ENCODE measurements at places on chromosomes 11 and 22.

DNA sequence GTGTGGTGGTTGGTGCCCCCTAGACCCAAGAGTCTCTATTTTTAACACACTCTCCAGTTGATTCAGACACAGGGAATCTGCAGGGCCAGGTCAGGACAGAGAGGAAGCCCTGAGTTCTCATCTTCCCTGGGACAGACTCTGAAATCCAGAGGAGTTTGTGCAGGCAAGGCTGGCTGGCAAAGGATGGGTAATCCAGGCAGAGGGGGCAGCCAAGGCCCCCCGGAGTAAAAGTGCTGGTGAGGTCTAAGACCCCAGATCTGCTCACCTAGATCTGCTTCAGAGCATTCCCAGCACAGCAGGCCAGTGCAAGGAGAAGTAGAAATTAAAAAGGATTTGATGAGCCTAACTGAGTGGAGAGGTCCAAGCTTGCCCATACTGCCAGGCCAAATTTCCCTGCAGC lies 40.6 kb upstream of the MN1 start:
- DNase-seq = no peak

GRCh38 chr11:35893796-35894475 lies 49.9 kb upstream of the LDLRAD3 start:
- no peak for DNase-seq

DNA sequence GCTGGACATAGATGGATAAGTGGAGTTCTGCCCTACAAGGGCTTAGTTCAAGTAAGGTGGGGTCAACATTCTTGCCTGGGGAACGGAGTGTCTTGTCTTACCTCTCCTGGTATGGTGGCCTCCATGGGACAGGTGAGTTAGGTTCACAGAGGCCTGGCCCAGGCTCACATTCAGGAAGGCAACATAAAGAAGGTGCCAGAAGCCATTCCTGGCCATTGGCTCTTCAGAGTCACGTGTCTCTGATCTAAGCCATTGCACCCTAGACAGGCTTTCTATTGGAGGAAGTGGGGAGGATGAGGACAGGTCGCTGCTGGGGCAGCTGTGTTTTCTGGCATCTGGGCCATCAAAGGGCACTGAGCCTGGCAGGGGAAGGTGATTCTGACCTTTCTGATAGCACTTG lies 14.8 kb downstream of the LMO2 start:
- no peak for DNase-seq

DNA sequence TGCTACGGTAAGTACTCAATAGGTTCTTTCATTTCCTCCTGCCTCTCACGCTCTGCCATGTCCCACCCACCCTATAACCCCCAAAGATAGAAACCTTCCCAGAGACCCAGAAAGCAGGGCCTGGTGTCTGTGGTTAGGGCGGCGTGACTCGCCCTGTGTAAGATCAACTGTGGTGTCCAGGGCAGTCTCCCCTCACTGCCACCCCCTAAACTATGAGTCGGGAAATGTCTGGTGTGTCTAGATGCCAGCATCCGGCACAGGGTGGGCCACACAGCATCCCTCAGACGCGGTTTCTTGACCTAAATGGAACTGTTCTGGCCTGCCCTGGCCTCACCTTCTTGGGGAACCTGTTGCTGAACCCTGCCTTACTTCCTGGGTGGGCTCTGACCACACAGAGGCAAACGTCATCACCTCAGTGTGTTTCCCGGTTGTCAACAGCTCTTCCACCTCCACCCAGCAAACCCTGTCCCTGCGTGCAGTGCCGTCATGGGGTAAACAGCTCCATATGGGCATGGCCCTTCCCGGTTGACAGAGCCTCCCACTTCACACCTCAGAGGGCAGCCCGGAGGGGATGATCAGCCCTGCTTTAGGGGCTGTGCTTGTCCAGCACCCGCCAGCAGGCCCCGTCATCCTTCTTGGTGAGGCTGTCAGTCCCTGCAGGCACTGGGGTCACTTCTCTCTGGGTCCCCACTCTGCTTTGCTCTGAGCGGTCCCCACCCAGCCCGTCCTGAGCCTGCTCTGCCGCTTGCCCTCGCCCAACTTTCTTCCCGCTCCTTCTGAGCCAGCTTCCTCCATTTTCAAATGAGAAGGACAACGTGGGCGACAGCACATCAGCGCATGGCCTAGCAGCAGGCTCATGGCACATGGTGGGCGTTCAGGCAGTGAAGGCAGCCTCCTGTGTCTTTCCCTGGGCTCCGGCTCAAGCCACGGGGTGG lies 6.0 kb downstream of the WNT11 start:
- no peak for DNase-seq

GRCh38 chr11:61297746-61298145 lies 2.6 kb upstream of the VWCE start:
- DNase-seq = no peak

- no peak for DNase-seq
Observed at GRCh38 chr11:23746896-23747295, 750.0 kb upstream of the LUZP2 start.

GRCh38 chr11:2830030-2830812 lies 55.4 kb downstream of the CDKN1C start:
- DNase-seq = no peak

DNA sequence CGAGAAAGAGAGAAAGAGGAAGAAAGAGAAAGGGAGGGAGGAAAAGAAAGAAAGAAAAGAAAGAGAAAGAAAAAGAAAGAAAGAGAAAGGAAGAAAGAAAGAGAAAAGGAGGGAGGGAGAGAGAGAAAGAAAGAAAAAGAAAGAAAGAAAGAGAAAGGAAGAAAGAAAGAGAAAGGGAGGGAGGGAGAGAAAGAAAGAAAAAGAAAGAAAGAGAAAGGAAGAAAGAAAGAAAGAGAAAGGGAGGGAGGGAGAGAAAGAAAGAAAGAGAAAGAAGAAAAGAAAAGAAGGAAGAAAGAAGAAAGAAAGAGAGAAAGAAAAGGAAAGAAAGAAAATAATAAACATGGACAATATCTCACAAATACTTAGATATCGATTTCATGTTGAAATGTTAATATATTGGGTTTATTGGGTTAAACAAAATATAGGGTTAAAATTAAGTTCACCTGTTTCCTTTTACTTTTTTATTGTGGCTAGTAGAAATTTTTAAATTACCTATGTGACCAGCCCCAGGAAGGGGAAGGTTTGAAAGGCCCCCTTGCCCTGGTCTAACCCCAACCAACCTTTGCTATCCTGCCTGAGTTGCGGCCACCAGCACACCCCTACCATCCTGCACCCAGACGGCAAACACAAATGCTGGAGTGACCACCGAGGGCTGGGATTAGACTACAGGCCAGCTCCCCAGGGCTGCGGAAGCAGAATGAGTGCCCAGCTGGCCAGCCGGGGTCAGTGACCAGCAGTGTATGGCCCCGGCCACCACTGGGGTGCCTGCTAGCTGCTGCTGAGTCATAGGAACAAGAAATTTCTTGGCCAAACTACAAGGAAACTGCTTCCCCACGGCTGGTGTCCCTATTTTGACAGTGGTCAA lies 81.0 kb upstream of the FGF3 start:
- DNase-seq = no peak

GRCh38 chr11:95138448-95138847 lies 48.8 kb downstream of the ENDOD1 start:
- DNase-seq = no peak

DNA sequence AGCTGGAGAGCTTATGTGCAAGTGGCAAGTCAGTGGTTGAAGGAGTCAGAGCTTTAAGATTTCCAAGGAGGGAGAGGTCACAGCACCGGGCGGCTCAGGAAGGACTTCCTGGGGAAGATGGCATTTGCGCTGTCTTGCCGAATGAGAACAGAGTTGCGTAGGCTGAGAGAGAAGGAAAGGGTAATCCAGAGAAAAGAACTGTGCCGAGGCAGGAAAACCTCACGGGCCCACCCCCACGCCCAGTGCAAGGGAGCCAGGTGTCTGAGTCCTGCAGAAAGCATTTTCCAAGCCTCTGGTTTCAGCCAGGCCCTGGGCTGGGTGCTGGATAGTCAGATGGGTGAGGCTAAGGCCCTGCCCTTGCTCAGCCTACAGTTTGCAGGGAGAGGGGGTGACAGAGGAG lies 3.2 kb upstream of the AP1B1 start:
- DNase-seq = no peak

DNA sequence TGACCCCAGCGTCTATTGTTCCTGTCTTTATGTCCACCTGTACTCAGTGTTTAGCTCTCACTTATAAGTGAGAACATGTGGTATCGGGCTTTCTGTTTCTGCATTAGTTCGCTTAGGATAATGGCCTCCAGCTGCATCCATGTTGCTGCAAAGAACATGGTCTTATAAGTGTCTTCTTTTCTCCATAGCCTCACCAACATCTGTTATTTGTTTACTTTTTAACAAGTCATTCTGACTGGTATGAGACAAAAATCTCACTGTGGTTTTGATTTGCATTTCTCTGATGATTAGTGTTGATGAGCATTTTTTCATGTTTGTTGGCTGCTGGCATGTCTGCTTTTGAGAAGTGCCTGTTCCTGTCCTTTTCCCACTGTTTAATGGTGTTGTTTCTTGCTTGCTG lies 21.7 kb upstream of the SLN start:
- DNase-seq = no peak

DNA sequence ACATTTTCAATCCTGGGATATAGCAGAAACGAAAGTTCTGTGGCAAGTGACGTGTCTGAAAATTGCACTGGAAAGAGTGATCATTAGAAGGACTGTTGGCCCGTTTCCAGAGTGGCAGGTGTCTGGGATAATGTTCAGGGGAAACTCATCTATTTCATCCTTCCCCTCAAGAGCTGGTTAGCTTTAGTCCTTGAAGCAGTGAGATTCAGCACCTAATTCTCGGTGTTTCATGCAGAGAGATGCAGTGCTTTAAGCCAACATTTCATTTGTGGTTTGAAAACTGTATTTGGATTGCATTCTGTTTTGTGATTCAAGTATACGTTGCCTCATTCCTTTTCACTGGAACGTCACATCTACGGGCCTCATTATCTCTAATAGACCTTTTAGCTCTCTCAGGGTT lies 205.0 kb upstream of the RAG2 start:
- DNase-seq = no peak

DNA sequence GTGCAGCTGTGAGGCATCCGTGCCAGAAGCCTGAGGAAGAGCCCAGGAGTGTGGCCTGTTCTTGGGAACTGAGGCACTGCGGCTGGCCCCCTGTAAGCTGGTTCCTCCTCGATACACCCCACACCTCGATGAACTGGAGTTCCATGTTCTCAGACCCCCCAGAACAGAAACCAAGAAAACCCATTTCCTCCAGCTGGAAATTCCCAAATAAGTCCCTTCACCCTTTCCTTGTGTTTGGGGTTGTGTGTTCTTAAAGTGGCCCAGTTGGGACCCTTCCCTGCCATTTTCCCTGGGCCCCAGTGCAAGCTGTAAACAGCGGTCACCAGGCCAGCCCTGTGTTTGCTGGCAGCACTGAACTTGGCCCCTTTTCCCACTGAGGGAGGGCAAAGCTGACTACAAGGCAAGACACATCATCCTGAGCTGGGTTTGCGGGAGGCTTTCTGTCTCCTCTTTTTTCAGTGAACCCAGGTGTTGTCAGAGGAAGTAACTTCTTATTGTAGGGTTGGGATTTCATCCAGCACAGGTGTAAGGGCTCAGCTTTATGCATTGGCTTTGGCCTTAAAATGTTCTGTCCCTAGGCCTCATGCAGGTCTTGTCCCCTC lies 60.1 kb upstream of the MPEG1 start:
- no peak for DNase-seq

DNA sequence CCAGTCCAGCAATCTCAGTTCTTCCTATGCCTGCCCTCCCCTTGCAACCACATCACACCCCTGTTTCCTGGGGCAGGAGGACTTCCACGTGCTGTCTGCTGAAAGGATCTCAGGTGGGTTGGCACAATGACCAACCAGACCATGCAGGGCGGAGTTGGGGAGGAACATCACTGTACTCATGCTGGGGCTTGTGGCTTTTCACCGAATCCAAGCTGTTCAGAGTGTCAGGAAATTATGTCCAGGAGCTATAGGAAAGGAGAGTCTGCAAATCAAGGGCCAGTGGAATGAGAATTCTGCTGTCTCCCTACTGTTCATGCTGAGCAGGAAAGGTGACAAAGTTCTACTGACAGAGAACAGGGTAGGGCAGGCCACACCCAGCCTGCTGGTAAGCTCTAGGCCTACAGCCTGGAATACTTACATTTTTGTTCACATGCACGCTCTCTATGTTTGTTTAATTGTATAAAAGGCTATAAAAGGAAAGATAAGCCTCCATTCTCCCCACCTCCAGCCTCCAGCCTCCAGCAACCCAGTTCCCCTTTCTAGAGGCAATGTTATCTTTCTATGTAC lies 1.7 kb upstream of the PLAAT2 start:
- no peak for DNase-seq

DNA sequence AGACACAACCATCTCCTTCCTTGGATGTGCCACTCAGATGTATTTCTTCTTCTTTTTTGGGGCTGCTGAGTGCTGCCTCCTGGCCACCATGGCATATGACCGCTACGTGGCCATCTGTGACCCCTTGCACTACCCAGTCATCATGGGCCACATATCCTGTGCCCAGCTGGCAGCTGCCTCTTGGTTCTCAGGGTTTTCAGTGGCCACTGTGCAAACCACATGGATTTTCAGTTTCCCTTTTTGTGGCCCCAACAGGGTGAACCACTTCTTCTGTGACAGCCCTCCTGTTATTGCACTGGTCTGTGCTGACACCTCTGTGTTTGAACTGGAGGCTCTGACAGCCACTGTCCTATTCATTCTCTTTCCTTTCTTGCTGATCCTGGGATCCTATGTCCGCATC lies 489 bp downstream of the OR10A4 start:
- DNase-seq = no peak

DNA sequence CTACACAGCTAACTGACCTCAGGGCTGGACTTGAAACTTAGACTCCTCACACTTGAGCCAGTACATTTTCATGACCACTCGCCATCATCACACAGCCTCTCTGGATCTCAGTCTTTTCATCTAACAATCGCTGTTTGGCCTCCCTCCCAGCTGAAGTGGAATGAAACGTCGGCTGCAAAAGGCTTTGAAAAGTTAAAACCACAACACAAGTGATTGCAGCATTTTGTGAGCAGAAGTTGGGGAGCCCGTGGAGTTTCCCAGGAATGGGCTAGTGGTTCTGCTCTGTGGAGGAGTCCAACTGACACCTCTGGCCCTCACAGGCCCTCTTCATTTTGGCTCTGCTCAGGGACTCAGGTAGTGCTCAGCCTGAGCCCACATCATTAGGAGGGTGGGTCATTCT lies 35.9 kb upstream of the TRIM29 start:
- DNase-seq = no peak

DNA sequence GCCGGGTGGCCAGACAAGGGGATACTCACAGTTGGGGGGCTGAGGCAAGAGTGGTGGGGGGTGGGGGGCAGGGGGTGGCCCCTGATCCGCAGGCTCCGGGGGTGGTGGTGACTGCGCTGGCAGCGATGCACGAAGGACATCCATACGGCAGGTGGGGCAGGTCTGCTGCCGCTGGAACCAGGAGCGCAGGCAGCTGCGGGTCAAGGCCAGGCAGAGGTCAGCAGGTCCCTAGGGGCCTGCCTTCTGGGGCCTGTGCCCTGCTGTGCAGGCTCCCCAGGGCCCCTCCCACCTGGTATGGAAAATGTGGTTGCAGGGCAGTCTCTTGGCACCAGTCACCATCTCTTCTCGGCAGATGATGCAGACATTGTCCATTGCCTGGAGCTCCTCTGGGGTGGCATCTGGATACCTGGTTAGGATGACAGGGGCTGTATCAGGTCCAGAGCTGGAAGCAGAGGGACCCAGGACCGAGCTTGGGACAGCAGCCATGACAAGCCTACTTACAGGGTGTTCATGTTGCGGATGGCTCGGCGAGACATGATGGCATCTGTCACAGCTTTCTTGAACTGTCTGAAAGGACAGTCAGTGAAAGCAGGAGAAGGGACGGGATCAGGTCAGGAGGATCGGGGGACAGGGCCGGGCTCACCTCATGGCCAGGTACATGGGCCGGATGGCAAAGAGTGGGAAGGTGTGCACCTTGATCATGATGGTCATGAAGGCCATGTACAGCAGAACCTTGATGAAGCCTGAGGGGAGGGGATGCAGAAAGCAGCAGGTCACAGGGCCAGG lies 3.5 kb downstream of the SYVN1 start:
- DNase-seq = no peak

- no peak for DNase-seq
Observed at GRCh38 chr11:101786916-101787315, 127.9 kb upstream of the CEP126 start.
